ENCODE measurements at places on chromosomes 2 and 18.

- DNase-seq = no peak
These were observed 242.5 kb downstream of the EXOC6B start for GRCh38 chr2:72583376-72583775.

DNA sequence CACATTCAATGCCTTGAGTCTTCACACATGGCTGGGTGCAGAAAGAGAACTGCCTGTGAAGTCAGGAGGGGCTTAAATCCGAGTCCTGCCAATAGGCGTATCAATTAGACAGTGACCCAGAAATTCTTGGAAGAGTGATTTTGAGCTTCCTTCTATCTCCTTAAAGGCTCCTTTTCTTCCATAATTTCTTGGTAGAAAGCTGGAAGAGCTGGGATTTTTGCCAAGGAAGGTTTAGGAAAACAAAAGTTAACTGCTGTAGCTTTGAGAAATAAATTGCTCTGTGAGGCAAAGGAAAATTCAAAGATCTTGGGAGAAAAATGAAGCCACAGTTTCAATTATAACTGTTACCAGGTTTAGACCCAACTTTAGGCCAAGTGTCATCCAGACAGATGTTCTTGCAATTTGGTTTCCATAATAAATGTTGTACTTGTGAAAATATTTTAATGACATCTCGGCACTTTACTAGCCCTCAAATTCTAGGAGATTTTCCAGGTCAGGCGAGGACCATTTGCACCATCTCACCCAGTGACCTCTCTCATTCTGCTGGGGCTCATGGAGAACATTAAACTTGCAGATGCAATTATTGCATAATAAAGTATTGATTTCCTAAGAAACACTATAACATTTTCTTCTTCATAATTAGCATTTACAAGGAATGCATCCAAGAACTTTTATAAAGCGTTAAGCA is 329.7 kb upstream of the MEIS1 start:
- no peak for DNase-seq

DNA sequence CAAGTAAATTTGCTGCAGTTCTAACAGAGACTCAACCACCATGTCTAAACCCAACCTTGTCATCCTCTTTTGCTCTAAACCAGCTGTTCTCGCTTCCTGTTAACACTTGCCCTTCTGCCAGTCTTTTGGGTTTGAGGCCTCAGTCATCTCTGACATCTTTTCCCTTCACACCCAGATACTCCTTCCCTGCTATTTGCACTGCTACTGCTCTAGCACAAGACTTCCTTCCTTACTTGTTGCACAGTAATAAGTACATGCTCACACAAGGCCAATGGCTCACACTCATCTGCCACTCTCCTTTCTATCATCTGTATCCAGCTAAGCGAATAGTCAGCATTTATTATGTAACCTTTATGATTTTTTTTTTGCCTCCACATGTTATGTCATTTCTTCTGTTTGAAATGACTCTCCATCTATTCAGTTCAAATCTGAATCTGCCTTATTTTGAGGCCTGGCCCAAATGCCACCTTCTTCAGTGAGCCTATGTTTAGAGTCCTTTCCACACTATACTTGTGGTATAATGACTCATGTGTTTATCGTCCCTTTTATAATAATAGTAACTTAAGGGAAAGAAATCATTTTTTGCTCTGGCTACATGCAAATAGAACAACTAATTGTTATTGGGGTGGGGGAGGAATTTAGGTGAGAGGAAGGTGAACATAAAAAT is 22.5 kb upstream of the CDKL4 start:
- DNase-seq = no peak

GRCh38 chr2:72696559-72696958 is 129.3 kb downstream of the EXOC6B start:
- no peak for DNase-seq

GRCh38 chr2:172919732-172920131 is 155.9 kb upstream of the MAP3K20 start:
- no peak for DNase-seq

- DNase-seq = no peak
These were observed 140.1 kb downstream of the PTGR3 start for GRCh38 chr18:75068682-75069435.

- DNase-seq = no peak
These were observed 20.9 kb downstream of the MMADHC start for GRCh38 chr2:149566652-149567051.

- DNase-seq = no peak
These were observed 55.9 kb upstream of the ATL2 start for GRCh38 chr2:38432820-38433606.

GRCh38 chr2:12270876-12271588 is 445.7 kb upstream of the TRIB2 start:
- no peak for DNase-seq

- no peak for DNase-seq
These were observed 61.8 kb downstream of the EFEMP1 start for GRCh38 chr2:55861733-55862132.

- no peak for DNase-seq
These were observed 399.3 kb downstream of the LRATD1 start for GRCh38 chr2:15031745-15032240.

- DNase-seq = no peak
These were observed 260.9 kb upstream of the CWC22 start for GRCh38 chr2:180268006-180268405.

DNA sequence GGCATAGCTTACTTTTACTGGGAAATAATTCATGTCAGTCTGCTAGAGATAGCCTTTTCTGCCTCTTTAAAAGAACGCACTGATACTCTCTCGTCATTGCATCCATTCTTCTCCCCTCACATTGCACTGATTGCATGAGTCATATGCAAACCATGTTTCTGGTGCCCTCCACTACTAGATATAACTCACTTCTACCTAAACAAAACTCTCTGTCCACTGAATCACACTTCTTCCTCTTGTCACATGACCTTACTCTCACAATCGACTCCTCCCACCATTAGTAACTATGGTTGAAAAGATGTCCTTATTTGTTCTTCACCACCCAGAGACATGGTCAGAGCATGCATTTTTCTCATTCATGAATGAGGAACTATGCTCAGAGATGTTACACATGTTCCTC is 158.0 kb downstream of the CSRNP3 start:
- DNase-seq = no peak

DNA sequence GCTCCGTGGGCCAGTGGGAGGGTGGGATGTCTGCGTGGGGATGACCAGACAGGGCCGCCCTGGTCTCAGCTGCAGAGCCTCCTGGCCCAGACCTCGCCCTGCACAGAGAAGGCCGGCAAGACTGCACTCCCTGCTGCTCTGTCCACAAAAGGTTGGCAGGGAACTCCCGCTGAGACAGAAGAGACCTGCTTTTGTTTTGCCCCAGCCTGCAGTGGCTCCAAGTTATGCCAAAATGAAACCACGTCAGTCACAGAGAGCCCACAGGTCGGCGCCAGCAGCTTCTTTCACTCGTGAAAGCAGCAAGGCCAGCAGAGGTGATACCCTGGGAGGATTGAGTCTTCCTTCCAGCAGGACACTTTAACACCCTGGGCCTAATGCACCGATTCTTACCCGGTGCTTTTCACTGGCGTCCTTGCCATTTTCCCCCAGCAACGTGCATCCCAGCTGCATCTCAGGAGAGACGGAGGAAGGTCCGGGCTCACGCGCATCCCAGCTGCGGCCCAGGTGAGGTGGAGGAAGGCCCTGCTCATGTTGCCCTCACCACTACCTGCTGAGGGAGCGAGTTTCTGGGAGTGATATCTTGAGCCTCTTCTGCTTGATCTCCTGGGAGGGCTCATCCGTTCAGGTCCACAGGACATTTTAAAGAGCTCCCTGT is 22.1 kb upstream of the CTDP1 start:
- no peak for DNase-seq

- DNase-seq = no peak
These were observed 41.1 kb upstream of the PPP1CB start for GRCh38 chr2:28710545-28710944.

DNA sequence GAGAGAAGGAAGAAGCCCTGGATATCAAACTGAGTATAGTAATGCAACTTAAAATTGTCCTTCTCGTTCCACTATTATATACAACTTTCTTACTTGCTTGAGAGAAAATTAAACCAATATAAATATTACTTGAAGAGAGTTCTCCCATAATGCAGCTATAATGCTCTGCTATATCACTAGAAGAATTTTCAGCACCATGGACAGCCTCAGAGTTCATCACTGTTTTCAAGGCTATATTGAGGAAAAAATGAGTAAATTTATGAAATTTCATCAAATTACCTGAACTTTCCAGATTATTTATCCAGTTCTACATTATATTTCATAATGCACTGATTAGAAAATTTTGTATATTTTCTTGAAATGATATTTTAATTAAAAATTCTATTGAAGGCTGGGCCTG is 1053.5 kb upstream of the FAM98A start:
- no peak for DNase-seq

- no peak for DNase-seq
These were observed 323.5 kb upstream of the TANK start for GRCh38 chr2:160836755-160837154.

DNA sequence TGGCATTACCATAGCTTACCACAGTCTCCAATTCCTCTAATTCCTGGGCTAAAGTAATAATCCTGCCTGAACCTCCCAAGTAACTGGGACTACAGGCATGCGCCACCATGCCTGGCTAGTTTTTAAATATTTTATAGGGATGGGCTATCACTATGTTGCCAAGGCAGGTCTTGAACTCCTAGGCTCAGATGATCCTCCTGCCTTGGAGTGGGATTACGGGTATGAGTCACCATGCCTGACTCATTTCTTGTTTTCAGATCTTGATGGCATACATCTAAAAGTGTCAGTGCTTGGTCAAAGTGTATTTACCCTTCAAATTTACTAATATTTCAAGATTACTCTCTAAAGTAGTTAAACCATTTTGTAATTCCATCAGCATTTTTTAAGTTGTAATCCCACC is 9.4 kb upstream of the SOCS6 start:
- DNase-seq = no peak

All from CD4-positive, alpha-beta T cell treated with Interleukin-15 for 1 hour (primary cell).